HT1080 (cell line): ENCODE measurements at places on chromosomes 5 and 9. TPM values are rescaled to one million over a fixed set of nuclear protein-coding genes. Genes with fewer than 3 reads are reported as not detected.

- no peak for DNase-seq
Observed at GRCh38 chr9:72427801-72428200, 62.8 kb upstream of the ZFAND5 start.

- no peak for DNase-seq
Observed at GRCh38 chr9:121652838-121653231, 1.4 kb downstream of the DAB2IP start.

The LPAR1 gene
- 2.1 and 2.7 TPM in 2 replicates for total RNA-seq

GRCh38 chr5:178287091-178287790 is 54.6 kb upstream of the PHYKPL start:
- no peak for DNase-seq

- DNase-seq: no peak
Observed at GRCh38 chr9:82116556-82116955, 128.0 kb downstream of the SPATA31D1 start.

The CARD9 gene
- total RNA-seq: 0.43 and 0.66 TPM in 2 replicates

DNA sequence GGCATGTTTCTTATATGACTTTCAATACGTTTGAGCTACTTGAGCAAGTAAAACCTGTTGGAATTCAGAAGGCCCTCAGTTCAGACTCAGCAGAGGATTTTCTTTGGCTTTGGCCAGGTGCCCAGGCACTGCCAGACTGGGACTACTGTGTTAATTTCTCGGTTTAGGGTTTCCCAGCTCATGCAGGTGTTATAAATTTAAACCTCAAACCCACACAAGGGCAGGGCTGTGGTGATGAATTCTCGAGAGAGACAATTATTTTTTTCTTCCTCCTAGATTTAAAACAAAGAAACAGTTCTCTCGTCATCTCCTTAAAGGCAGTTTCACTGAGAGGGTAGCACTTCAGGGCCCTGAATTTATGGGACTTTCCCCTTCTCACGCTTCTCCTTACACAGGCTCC is 406.0 kb upstream of the PIK3R1 start:
- DNase-seq: peak; percentile 4

DNA sequence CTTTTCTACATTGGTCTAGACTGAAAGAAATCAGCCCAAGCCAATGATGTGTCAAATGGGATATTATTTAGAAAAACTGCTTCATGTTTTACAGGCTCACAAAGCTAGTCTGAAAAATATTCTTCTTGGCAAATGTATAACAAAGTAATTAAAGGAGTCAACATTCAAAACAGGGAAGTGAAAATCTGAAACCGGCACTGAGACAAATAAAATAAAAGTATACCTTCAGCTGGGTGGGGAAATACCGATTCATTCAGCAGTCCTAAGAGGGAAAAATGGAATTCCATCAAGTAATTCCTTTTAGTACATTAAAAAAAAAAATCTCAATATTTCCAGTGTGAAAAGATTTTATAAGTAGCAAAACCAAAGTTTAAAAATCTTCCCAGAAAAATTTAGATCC is 259.6 kb upstream of the SLC24A2 start:
- DNase-seq: no peak

DNA sequence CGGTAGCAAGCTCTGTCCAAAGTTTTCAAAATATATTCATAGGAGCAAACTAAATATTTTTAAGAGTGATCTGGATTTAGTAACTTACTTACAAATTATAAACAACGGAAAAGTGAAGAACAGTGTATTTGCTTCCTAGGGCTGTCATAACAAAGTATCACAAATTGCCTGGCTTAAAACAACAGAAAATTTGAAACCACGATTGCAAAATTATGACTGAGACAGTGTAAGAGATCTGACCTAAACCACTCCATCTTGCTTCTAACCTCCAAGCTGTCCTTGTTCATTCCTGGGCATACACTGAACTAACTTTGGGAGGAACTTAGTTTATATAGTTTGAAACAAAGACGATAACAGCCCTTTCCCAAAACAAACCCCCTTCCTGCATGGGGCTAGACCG is 202.0 kb upstream of the CDH6 start:
- DNase-seq: no peak

GRCh38 chr5:4221048-4221447 is 625.4 kb downstream of the IRX1 start:
- no peak for DNase-seq

- no peak for DNase-seq
Observed at GRCh38 chr5:103355579-103355978, 97.0 kb downstream of the MACIR start.

DNA sequence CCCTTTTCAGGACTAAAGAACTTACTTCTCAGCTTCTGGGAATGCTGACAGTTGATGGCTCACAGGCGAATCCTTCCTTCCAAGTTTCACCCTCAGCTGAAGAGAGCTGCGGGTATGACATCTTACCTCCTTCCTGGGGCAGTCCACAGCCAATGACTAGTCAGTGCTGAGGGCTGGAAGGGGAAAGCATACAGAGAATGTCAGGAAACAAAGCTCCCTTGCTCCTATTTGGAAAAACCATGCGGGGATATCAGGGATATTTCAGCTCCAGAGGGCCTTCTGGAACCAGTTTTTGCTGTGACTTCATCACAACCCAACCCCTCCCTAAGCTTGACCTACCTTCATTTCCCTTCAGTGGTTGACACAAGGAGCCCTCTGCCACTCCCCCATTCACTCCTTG is 15.7 kb downstream of the FTMT start:
- no peak for DNase-seq

DNA sequence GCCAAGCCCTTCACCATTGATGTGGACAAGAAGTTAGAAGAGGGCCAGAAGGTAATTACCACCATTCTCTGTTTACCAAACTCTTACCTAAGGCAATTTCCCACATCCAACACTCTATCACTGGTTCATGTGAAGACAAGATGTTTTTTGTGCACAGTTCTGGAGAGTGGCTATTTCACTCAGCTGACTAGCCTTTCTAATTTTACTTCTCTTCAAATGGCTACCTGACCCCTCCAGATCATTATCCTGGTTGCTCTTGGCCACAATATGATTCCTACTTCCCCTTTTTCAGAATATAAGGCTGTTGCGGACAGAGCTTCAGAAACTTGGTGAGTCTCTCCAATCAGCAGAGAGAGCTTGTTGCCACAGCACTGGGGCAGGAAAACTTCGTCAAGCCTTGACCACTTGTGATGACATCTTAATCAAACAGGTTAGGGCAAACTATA is 7.1 kb downstream of the KIF20A start:
- DNase-seq: no peak

DNA sequence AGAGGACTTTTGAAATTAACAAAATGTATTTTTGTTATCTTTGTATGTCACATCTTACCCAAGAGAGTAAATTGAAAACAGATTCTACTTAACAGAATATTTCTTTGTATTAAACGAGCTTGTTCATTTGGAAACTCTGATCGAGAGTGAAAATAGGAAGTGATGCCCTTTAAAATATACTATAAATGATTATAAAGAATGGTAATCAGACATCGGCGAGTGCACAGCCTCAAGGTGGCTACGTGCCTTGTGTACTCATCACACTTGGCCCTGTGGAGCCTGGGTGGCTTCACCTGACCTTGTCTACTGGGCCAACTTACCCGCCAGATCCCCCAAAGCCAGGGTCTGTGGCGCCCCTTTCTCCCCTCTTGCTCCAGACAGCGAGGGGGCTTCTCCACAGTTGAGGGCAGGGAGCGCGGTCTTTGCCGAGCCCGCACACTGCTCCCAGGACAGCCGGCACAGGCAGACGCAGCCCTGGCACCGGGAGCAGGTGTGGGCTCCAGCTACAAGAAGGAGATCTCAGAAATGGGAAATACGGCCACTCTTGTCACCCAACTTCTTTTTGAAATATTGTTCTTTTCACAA is 243.2 kb downstream of the CEMIP2 start:
- DNase-seq: no peak

The OBP2A gene
- total RNA-seq: 0.24 TPM in 1 of 2 replicates, not detected in the other

- DNase-seq: peak; percentile 65
Observed at GRCh38 chr9:76441551-76442322, 17.2 kb upstream of the GCNT1 start.

The NUDCD2 gene
- total RNA-seq: 23.2 and 27.6 TPM in 2 replicates

The CER1 gene
- not detected in 2 replicates for total RNA-seq

The SLC6A19 gene
- not detected in 2 replicates for total RNA-seq

GRCh38 chr9:115278326-115279035 is 160.5 kb upstream of the TNC start:
- DNase-seq: no peak

GRCh38 chr9:114491430-114492003 is 13.8 kb downstream of the WHRN start:
- no peak for DNase-seq

The CDC20B gene
- total RNA-seq: not detected in 2 replicates

DNA sequence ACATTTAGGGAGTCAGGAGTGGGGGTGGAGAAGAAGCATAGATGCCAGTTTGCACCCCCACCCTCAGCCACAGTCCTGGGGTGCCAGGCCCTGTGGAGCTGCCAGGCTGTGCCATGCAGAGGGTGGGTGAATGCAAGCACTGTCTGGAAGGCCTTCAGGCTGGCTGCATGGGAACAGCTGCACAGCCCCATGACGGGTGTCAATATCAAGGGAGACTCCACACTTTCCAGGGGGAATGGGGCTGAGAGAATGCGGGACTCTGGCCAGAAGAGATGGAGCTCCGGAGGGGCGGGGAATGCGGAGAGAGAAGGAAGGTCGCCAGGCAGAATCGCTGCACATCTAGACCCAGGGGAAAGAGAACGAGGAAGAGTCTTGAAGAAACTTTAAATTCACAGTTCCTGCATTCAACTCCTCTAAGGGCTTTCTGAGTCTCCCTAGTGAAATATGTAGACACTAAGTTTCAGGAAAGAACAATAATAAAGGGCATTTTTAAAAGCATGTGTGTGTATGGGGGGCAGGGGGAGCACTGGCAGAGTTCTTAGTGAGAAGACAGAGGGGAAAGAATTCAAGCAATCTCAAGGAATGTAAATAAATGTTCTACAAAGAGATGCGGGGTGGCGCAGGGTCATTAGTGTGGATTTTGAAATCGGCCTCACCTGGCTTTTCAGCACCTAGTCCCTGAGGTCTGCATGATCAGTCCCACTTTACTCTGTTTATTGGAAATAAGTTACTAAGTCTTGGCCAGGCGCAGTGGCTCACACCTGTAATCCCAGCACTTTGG is 59.1 kb downstream of the BOD1 start:
- no peak for DNase-seq

DNA sequence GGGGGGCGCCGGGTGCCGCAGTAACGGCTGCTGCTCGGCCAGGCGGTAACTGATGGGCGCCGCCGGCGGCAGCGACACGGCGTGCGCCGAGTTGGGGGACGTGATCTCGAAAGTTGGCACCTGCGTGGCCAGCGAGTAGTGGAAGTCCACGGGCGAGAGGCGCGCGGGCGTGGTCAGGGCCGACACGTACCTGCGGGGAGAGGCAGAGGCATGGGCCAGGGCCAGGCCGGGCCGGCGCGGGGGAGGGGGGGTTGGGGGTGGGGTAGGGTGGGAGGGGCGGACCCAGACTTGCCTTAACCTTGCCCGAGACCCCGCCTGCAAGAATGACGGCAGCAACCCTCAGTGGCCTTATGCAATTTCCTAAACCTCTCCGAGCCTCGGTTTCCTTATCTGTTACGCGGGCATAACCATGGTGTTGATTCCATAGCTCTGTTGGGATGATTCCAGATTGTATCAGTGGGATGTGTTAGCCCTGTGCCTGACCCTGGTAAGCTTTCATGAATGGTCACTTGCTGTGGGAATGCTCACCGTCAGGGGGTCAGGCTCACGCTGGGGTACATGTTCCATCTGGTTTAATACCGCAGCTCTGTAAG is 53.0 kb downstream of the PSD2 start:
- DNase-seq: no peak

DNA sequence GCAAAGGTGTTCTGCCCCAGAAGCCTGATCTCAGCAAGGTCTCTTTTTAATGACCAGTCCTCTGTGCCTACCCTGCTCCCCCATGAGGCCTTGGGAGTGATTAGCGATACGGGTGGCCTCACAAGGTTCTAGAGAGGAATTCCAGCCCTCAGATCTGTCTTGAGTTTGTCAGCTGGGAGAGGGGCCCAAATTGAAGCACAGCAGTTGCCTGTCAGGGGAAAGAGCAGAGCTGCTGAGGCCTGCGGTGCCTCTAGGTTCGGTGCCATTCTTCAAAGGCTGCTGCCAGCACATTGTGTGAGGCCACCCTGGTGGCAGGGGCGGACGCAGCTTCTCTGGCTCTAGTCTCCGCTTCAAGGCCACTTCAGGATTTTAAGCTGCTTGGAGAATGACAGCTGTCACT is 85.7 kb upstream of the GRIA1 start:
- no peak for DNase-seq

DNA sequence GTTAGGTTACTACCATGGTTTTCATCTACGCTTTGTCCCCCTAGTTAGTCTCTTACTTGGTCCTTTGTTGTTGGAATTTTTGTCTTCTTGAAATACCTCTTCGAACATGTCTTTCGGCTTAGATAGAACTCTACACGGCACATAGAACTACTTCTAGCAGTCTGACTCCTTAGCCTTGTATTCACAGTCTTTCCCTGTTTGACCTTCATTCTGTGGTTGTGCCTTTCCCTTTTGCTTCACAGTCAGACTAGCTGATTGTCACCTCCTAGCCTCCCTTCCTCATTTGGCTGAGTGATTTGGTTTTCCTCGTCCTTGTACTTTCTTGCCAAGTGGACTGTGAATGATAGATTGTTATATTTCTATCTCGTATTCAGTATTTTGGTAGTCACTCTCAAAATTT is 10.7 kb downstream of the SMAD5 start:
- no peak for DNase-seq

The BNC2 gene
- total RNA-seq: 7.4 and 13.5 TPM in 2 replicates

DNA sequence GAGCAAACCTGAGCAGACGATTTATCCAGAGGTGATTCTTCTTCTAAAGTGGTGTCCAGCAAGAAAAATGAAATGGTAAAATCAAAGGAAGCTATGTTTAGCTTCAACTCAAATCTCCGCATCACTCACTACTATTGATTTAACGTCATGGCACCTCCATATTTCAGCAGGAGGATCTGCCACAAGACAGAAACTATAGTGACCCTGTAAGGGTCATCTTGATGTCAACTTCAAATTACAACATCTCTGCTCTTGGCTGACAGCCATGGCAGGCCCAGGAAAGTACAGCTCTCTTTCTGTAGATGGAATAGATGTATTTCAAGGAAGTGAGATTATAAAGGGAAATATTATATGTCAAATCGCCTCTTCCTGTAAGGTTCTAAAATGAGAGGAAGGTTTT is 10.1 kb upstream of the EFNA5 start:
- no peak for DNase-seq

- DNase-seq: no peak
Observed at GRCh38 chr9:132910376-132910775, 31.7 kb downstream of the SPACA9 start.

DNA sequence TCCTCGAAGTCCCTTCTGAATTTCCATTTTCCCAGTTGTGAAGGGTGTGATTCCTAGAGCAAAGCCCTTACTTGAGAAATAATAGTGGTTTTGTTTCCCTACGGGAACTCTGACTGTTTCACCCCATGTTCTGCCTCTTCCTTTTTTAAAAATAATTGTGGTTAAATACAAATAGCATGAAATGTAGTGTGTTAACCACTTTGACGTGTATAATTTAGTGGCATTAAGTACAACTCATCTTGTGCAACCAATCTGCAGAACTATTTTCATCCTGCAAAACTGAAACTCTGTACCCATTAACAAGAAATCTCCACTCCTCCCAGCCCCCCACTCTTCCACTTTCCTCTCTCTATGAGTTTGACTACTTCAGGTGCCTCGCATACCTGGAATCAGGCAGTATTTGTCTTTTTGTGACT is 35.6 kb upstream of the HAND1 start:
- peak; percentile 5 for DNase-seq

GRCh38 chr5:179307013-179307800 is 38.1 kb downstream of the ADAMTS2 start:
- no peak for DNase-seq

- peak; percentile 89 for DNase-seq
Observed at GRCh38 chr5:56190497-56190896, 42.6 kb downstream of the ANKRD55 start.
